ENCODE measurements at places on chromosomes 1 and 21.

GRCh38 chr1:244391761-244392160 lies 59.9 kb downstream of the ADSS2 start:
- DNase-seq, result no peak

- DNase-seq, result no peak
These were observed 30.2 kb downstream of the RUNX3 start for GRCh38 chr1:24899581-24900485.

- DNase-seq, result no peak
These were observed 3.5 kb downstream of the MYCL start for GRCh38 chr1:39898191-39898590.

GRCh38 chr1:185104083-185104482 lies 52.7 kb downstream of the TRMT1L start:
- DNase-seq, result no peak

- DNase-seq, result no peak
These were observed 3.3 kb upstream of the OLIG2 start for GRCh38 chr21:33022489-33022827.

DNA sequence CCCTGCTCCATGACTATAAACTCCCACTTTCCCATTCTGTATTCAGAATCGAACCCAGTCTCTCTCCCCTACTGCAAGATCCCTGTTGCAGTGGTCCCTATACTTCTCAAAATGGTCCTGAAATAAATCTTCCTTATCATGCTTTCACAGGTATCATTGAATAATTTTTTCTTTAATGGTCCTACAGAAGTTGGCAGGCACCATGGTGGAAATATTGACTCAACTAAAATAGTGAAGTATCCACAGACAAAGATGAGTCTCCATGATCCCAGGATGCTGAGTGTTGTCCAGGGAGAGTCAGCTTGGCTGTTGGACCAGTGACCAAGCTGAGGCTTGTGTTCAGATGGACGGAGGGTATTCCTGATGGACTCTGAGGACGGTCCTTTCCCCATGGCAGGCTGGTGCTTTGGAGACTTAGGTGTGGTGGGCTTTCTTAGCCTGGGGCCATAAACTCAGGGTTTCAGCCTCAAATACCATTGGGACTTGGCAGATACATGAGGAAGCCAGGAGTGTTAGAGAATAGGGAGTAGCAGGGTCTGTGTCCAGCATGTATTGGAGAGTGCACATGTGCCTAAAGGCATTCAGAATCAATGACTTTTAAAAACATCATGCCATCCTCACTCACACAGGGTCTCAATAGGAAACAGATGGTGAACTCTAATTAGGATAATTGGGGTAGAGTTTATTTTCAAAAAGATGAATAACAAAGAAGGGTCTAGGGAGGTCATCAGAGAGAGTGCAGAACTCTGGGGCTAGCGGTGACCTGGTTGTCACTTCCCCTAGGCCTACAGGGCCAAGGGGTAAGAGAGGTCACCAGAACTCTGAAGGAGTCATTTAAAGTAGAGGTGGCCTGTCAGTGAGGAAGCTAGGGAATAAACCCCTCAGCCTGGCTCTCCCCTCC lies 19.8 kb downstream of the TINAGL1 start:
- no peak for DNase-seq

DNA sequence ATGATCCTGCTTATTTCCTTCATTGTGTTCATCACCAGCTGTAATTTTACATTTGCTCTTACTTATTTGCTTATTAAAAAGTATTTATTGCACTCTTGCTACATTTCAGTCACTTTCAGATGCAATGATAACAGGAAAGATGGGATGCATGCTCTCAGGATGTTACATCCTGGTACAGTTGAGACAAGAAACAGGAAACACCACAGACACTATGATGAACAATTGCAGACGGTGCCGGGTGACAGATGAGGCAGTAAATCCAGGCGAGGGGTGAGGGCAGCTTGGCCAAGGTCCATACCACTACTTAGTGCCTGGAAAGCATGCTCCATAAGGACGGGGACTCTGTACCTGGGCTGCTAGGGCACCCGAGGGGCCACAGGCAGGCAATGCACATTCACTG lies 156.6 kb upstream of the RAB4A start:
- DNase-seq, result no peak

GRCh38 chr1:88134983-88135921 lies 548.8 kb upstream of the PKN2 start:
- no peak for DNase-seq

- no peak for DNase-seq
These were observed 33.1 kb upstream of the TMEM51 start for GRCh38 chr1:15120251-15120945.

- no peak for DNase-seq
These were observed 34.8 kb upstream of the HSD3B1 start for GRCh38 chr1:119472080-119472818.

GRCh38 chr1:223775054-223775453 lies 62.7 kb downstream of the CAPN2 start:
- no peak for DNase-seq

DNA sequence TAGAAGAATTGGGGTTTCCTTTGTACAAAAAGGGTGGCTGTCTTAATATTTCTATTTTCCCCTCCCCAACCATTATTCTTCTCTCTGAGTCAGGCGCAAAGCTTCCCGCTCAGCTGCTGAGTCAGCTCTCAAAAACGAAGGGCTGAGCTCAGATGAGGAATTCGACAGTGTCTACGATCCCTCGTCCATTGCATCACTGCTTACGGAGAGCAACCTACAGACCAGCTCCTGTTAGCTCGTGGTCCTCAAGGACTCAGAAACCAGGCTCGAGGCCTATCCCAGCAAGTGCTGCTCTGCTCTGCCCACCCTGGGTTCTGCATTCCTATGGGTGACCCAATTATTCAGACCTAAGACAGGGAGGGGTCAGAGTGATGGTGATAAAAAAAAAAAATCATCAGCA lies 3.0 kb upstream of the TUFT1 start:
- no peak for DNase-seq

- DNase-seq, result no peak
These were observed 8.3 kb downstream of the TNR start for GRCh38 chr1:175735144-175735543.

- no peak for DNase-seq
These were observed 421.8 kb downstream of the PTBP2 start for GRCh38 chr1:97143236-97143882.

GRCh38 chr1:245301921-245302320 lies 147.1 kb downstream of the KIF26B start:
- no peak for DNase-seq

GRCh38 chr1:112807999-112808398 lies 92.9 kb upstream of the PPM1J start:
- no peak for DNase-seq

DNA sequence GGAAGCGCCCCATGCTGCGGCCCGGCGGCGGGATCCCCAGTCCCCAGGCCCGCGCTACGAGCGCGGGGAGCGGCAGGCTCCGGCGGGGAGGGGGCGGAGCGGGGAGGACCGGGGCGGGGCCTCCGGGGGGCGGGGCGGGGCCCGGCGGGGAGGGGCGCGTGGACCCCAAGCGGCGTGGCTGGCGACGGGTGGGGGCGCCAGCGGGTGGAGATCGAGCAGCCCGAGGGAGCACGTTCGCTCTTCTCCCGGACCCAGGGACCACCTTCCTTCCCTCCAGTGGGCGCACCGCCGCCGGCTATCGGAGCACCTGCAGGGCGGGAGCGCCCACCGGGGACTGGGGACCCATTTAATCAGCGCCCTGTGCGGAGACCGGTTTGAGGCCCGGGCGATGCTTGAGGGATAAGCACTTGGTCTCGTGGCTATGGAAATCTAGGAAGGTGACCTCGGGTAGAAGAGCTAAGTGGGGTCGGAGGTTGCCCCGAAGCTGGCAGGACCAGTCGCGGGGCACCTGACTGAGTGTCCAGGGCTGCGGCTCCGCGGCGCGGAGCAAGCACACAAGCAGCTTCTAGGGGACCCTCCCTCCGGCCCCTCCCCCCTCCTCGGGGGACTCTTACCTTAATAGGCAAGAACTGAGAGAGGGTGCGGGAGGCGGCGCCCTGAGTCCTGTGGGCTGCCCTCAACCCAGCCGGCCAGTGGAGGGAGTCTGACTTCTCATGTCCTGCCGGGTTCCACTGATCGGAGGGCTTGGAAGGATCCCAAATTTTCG lies at the start of gene TSPAN2:
TSPAN2 (minus strand) TSS at position 84 of the 766 bp plus-strand sequence; CDS start at position 13, 71 bp downstream.
- peak; percentile 41 for DNase-seq

DNA sequence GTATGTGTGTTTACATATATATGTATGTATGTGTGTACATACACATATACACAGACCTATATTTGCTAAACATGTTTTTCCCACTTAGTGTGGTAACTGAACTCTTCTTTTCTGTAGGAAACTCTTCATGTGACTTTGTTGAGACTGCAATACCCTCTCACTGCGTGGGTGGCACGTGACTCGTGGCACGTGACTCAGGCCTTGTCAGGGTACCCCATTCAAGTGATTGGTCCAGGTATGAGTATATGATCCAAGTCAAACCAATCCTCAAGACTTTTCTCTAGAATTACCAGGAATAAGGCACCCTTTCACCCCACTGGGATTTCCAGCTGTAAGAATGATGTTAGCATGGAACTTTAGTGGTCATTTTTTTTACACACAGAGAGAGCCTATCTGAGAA lies 149.2 kb upstream of the KCNK2 start:
- no peak for DNase-seq

GRCh38 chr1:46646844-46647243 lies 21.3 kb downstream of the ATPAF1 start:
- no peak for DNase-seq

- DNase-seq, result no peak
These were observed 440 bp upstream of the LENEP start for GRCh38 chr1:154992721-154993571.

GRCh38 chr1:151475175-151475574 lies 15.9 kb upstream of the POGZ start:
- no peak for DNase-seq

- no peak for DNase-seq
These were observed 20.8 kb upstream of the GBP1 start for GRCh38 chr1:89085781-89086180.

DNA sequence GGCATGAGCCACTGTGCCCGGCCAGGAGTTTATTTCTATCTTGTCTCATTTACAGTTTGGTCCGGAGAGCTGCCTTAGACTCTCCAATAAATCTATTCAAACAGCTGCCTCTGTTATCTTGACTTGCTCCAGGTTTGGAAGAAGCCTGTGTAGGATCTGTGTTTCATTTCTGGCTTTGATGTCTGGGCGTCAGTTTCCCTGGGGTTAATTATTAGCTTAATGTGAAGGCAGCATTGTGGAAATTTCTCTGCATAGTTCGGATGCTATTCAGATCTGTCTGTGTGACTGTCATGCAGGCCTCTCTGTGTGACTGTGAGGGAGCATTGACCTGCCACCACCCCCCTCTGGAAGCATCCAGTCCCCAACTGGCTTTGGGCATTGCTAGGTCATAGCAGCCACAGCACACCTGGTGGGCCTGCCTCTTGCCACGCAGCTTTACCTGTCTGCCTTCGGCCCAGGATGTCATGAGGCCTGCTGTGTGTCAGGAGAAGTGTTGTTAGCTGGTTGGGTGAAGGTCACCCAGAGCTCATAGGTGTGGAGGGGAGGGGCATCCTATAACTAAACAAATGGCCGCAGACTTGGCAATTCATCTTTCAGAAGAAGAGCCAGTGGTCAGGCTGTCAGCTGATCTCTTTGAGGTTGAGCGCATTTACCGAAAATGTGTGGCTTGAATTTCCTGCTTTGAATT lies 9.8 kb downstream of the IFNGR2 start:
- no peak for DNase-seq

GRCh38 chr1:89732643-89733222 lies 88.1 kb upstream of the LRRC8D start:
- DNase-seq, result no peak

- DNase-seq, result no peak
These were observed 7.7 kb downstream of the P3H1 start for GRCh38 chr1:42759114-42759513.

DNA sequence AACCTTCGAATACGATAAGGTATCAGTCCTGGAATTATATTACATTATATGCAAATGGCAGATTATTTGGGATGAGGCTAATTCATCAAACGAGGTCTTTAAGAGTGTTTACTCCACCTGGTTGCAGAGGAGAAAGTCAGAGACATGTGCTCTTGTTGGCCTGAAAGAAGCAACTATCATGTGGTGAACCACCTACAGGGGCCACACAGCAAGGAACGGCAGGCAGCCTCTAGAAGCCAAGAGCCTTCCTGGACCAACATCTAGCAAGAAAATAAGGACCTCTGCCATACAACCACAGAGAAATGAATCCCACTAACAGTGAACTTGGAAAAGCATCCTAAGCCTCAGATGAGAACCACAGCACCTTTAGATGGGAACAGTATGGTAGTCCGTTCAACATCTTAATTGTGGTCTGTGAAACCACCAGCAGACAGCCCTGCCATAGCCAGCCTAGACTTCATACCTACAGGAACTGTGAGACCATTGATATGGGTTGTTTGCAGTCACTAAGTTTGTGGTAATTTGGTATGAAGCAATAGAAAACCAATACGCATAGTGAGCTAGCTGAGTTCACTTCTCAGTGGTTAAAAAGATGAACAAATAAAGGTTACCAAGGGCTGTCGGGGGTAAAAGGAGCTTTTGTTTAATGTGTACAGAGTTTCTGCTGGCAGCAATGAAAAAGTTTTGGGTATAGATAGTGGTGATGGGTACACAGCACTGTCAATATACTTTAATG lies 345.7 kb upstream of the RUNX1 start:
- DNase-seq, result no peak

DNA sequence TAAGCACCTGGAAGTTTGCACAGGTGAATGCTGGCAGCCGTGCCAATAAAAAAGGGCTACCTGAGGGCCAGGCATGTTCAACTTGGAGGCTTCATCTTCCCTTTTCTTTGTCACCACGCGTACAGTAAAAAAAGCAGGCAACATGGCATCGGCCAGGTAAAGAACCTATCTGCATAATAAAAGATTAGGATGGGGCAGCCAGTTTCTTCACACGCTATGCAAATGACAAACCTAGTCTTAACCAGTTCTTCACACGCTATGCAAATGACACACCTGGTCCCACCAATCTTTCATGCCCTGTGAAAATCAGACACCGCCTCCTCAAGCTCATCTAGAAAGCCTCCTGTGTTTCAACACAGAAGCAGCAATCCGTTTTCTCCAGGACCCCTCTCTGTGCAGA lies 413.4 kb downstream of the HLX start:
- no peak for DNase-seq

DNA sequence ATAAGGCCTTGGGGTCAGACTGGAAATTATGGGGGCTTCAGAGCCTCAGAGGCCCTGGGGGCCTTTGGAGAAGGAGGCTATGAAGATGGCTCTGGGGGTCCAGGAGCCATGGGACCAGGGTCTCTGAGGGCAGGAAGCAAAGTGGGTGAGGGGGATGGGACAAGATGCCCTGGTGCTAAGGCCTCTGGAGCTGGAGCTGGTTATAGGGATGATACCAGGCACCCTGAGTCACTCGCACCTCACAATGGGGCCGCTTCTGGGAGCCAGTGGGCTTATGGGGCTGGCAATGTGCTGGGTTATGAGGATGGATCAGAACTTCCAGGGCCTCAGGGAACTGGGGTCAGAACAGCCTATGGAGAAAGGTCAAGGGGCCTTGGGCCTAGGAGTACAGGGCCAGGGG lies 17.6 kb downstream of the IGFN1 start:
- DNase-seq, result no peak

Measured in stimulated activated CD8-positive, alpha-beta memory T cell treated with anti-CD3 and anti-CD28 coated beads, Interleukin-4, amount 100 ng/mL, for 1 hour (primary cell).